Activated T-helper 1 cell treated with anti-CD3 and anti-CD28 coated beads, Interleukin-2, amount 50 U/mL, for 16 hours (primary cell): ENCODE measurements at places on chromosomes 12 and 14.

DNA sequence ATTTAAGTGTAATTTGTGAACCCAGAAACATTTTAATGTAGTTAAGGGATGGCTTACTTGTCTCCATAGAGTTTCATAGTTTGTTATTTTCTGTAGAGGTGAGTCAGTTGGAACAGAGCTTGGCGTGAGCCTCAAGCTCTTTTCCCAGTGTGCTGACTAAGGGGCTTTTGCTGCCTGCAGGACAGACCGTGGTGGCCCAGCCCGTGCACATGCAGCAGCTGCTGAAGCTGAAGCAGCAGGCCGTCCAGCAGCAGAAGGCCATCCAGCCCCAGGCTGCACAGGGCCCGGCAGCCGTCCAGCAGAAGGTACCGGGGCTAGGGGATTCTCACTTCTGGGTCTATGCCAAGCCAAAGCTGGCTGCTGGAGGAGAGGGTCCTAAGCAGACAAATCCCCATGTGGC, 76.9 kb downstream of the DDX51 start:
- DNase-seq: no peak

GRCh38 chr12:111581434-111582132, 17.5 kb downstream of the ATXN2 start:
- DNase-seq: no peak

- DNase-seq: no peak
Observed at GRCh38 chr14:102835959-102836358, 58.7 kb downstream of the TRAF3 start.

DNA sequence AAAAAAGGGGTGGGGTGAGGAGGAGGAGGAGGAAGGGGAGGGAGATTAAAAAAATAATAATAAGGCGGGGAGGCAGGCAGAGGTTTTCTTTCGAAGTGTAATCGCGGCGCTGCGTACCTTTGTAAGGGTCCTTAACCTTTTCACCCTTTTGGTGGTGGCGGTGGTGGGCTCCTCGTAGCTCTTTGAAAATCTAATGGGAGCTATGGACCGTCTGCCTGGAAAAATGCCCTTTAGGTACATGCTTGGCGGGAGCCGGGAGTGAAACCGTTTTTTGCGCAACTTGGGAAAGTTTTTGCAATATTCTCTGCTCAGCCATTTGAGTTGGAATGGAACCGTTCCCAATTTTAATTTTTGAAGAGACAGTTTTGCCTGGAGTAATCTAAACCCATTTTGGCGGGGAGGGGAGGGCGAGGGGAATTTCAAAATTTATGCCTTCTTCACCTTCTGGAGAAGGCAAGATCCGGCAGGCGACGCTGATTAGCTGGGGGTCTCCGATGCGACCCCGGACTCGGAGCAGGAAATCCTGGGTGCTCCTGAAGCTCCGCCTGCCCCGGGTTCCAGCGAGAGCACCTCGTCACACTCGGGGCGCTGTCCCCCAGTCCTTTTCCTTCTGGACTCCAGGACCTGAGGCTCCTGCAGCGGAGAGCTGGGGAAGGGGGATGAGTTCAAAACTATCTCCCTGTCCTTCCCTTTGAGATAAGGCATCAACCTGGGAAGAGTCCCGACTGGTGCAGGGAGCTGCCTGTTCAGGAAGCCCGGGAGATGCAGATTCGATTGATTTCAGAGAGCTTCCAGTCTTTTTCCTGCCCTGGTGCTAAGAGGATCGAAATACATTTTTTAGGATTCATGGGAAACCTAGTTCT, 74.6 kb upstream of the TBX5 start:
- DNase-seq: no peak

GRCh38 chr12:58588770-58589169, 331.5 kb downstream of the LRIG3 start:
- DNase-seq: no peak

DNA sequence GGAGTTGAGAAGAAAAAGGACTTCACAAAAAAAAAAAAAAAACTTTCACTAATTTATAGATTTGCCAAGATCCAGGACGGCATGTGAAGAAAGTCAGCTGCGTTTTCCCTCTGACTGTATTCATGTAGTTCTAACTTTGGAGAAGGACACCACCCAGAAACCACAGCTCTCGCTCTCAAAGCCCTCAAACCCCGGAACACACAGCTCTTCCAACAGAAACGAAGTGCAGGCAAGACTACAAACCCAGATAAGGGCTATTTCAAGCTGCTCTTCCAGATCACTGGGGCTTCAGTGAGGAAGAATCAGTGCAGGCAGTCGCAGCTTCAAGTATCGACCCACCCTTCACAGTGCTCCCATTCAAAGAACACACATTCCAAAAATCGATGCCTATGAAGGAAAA, 13.2 kb downstream of the KCNH5 start:
- no peak for DNase-seq

DNA sequence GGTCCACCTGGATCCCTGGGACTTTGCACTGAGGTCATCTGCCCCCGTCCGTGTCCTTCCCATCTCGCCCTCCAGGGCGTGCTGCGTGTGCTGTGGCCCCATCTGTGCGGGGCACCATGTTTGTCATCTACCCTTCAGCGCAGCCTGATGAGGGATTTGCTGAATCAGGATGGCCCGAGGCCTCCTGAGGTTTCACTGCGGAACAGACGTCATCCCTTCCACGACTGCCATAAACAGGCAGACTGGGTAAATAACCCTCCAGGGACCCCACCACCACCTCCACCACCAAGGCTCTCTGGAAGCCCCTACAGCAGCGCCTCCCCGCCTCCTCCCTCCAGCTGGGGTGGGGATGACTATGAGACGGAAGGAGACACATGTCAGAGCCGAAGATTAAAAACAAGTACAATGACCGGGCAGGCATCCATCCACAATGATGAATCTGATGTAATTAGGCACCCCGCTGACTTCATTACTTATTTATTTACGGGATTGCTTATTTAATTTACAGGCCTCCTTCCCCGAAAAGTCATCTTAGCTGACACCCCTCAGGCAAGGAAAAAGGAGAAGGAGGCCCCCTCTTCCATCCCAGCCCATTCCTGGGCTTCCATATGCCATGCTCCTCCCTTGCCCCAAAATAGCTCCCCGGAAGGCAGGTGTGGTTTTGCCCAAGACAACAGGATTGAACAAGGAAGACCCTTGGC, 39.4 kb downstream of the NCOR2 start:
- no peak for DNase-seq

DNA sequence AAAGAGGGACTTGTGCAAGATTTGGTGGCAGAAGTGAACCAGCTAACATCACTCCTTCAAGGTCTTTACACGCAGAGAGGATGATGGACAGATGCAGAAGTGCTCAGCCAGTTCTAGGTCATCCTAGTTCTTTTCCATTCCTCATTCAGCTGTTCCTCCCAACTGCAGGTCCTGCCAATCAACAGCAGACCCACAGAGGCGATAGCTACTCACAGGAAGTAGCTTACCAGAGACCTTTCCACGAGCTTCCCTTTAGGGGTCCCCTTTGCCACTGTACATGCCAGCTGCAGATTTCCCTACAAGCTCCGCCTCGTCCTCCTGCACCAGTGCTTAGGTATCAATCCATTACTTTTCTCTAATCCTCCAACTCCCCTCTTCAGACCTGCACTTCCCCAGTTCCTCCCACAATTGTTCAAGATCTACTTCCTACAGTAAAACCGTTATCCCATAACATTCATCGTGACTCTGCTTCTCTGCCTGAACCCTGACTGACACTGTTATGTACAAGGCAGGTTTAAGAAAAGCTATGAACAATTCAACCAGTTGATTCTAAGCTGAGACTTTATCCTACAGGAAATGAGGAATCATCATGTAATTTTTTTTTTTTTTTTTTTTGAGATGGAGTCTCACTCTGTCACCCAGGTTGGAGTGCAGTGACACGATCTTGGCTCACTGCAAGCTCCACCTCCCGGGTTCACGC, 22.5 kb downstream of the RECQL start:
- DNase-seq: no peak

DNA sequence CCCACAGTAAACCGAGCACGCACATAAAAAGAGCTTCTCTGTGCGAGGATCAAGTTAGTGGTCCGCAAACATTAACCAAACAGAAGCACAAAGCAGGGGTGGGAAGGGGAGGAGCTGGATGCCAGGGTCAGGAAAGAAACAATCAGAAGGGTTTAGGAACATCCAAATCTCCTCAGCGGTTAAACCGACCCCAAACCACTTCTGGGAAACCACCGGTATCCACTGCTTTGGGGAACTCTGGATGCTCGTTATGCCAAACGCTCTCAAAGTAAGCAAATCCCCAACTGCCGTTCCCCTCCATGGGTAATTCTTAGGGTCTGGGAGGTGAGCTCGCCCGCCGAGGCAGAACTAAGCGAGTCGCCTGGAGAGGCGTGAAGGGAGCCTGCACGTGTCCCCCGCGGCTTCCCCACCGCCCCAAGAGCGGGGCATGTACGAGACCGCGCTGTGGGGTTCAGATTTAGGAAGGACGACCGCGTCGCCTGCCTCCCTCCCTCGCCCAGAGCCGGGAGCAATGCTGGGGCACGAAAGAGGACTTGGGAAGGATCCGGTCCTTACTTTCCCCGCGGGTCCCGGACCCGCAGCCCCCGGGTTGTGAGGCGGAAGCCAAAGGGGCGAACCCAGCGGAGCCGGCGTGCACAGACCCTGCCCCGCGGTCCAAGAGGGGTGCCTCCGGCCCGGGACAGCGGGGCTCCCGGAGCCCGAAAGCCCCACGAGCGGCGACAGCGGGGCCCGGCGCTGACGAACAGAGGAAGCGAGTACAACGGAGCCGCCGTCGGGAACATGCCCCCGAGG, 711 bp downstream of the SBNO1 start:
- DNase-seq: peak; percentile 9

DNA sequence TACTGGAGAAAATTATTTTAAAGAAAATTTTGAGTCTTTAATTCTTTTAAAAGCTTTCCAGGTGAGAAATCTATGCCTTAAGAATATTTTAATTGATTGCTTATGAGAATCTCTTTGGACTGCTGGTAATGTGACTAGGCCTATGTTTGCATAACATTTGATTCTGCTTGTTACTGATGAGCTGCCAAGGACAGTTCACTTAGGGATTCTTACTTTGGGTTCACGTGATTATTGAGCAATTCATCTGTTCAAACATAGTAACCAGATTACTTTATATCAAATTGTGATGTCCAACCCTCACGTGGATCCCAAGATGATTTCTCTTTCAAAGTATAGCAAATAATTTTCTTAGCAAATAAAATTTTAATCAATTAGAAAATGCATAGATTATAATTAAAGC, 27.4 kb upstream of the ABCD2 start:
- no peak for DNase-seq

DNA sequence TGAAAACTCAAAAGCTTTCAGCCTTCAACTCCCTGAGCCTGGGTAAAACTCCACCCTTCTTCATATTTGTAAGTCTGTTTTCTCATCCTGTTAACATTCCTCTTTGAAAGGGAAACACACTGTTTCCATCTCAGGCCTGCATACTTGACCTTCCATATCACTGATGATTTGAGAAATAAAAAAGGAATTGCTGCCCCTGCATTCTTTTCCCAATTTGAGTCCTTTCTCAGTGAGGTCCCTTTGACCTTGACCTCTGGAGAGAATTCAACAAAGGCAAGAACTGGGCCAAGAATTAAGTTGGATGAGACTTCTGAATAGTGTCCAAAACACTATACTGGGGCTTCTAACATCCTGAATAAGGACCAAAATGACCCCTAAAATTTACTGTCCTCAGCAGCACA, 108.0 kb downstream of the AEBP2 start:
- DNase-seq: no peak

DNA sequence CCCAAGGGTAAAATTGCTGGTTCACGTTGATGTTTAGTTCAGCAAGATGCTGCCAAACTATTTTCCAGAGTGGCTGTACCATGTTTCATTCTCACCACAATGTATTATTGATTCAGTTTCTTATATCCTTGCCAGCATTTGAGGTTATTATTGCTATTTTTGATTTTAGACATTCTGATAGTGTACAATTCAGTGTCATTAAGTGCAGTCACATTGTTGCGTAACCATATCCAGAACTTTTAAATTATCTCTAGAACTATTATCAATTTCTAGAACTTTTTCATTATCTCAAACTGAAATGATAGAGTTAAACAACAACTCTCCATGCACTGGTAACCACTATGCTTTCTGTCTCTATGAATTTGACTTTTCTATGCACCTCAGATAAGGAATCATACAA, 10.7 kb upstream of the TBC1D15 start:
- no peak for DNase-seq

DNA sequence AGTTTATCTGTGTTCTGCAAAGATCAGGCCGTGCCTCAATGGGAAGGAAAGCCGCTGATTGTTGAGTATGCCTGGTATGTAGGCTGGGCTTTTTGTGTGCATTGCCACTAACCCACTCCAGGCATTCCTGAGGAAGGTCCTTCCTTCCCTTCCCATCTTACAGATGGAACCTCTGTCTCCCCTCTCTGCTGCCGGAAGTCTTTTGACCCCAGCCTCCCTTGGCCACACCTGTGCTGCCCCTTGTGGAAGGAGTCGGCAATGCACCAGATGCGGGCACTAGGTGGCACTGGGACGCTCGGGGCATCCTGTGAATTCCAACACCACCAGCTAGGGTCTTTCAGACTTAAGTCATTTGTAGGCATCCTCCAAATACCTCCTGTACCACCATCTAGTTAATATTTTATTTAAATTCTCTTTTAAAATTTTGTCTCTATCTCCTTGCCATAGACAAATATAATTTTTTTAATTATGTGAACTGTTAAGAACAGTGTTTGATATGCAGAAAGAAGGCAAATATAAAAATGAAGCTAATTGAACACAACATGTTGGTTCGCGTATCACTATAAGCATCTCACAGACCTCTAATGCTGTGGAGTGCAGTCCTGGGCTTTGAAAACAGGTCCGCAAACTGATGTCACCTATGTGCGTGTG, 99.6 kb downstream of the RIN3 start:
- peak; percentile 31 for DNase-seq

- no peak for DNase-seq
Observed at GRCh38 chr12:98439981-98440581, 75.3 kb upstream of the TMPO start.

- DNase-seq: no peak
Observed at GRCh38 chr14:26328791-26329190, 269.0 kb downstream of the NOVA1 start.

DNA sequence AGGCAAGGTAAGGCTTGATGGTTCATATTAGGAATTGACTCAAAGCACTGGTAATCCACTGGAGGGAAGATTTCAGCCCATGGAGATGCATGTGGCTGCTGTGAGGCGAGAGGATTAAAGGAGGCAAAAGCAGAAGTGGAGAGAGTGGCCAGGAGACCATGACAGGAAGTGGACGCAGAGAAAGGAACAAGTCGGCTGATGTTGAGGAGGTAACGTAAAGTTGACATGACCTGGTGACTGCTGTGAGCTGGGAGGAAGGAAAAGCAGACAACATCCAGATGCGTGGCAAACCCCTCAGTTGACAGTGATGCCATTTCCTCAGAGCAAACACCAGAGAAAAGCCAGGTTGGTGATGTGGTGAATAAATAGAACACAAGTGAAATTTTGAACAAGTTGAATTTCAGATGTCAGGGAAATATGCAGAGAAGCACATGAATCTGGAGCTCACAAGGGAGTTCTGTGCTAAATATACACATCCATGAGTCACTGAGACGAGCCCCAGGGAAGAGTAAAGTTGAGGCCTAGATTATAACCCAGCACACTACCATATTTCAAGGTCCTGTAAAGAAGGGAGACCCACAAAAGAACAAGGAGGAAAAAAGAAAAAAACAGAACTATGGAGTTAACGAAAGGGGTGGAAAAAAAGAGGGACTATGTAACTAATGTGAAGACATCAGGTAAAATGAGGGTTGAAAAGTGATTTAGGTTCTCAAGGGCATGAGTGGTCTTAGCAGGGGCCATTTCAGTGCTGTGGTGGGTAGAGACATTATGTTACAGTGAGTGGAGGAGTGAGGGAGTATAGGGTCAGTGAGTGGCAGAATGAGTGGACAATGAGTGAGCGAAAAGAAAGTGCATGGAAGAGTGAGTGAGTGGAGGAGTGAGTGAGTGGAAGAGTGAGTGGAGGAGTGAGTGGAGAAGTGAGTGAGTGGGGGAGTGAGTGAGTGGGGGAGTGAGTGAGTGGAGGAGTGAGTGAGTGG, 61.6 kb upstream of the GZMB start:
- DNase-seq: no peak
